ENCODE measurements at places on chromosomes 5 and 9.

GRCh38 chr9:80061940-80062339 is 490.2 kb downstream of the TLE4 start:
- no peak for DNase-seq

DNA sequence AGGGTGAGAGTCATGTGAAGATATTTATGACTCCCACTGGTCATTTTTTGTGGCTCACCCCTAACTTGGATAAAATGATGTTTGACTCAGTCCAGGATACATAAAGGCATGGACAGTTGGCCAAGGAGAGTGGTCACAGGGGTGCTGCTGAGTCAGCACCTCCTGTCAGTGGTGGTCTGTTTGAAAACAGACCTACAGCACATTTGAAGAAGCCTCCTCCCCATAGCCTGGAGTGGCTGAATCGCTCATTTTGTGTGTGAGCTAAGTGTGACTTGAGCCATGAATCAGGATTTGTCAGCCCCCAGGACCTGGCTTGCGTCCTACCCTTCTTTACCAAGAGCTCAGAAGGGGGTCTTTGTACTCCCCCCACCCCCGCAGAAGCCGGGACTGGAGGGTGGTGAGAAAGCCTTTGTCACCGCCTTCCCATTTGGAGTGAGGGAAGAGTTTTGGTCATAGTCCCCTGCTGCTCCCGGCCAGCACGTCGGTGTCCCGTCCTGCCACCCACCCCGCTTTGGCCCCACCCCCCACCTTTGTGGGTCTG is 35.6 kb downstream of the TRIO start:
- no peak for DNase-seq

GRCh38 chr5:74356009-74356695 is 284.4 kb downstream of the ENC1 start:
- DNase-seq = no peak

DNA sequence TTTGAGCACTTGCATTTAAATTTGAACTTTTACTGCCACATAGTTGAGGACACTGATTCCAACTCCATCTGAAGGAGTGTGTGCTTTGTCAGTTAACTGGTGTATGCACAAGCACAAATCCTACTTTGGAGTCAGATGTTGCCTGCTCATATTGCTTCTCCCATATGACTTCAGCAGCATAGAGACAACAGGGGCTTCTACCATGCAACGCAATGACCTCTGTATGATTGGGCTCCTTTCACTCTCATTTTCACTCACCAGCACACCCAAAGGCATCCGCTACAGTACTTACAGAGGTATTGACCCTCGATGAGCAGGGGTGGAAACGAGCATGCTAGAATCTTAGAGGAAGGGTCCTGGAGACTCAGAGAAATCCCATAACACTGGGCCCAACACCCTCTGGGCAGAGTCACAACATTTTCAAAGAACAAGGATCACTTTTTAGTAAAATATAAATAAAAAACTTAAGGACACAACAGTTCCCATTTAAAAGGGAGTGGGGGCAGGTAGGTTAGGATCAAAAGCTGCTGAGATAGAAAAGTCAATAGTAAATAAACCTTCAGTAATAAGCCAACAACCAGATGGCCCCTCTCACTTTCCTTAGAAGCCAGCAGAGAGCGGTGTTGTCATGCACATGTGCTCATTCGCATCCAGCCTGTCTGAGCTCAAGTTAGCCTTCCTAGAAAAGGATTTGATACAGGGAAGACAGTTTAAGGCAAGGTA is 203.8 kb downstream of the SNCAIP start:
- DNase-seq = no peak

DNA sequence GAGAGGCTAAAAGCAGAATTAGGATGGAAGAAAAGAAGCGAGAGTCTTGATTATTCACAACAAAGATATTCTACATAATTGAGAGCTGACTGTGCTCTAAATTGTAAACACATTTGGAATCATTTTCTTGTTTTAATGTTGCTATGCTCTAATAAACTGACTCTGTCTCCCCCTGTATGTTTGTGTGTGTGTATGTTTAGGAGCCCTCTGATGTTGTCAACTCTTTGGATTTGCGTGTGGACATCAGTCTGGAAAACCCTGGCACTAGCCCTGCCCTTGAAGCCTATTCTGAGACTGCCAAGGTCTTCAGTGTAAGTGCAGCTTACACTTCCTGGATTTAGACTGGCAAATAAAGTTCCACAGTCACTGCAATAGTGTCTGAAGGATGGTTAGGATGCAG is 37.8 kb downstream of the MOCS2 start:
- no peak for DNase-seq

DNA sequence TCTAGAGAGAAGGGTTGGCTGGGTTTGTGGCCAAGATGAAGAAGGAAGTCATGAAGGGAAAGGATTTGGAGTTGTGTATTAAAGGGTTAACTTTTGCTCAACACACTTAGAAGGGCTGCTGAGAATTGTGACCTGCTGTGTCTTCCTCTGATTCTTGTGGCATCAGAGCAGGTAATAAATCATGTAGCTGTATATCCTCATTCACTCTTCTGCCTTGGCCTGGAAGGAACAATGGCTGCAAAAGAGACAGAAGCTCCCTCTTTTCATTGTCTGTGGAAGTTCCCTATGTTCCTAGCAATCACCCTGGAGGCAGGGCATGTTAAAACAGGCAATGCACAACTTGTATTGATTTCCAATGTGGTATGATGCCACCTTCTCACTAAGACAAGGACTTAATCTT is 159.1 kb downstream of the LRRC70 start:
- DNase-seq = no peak

DNA sequence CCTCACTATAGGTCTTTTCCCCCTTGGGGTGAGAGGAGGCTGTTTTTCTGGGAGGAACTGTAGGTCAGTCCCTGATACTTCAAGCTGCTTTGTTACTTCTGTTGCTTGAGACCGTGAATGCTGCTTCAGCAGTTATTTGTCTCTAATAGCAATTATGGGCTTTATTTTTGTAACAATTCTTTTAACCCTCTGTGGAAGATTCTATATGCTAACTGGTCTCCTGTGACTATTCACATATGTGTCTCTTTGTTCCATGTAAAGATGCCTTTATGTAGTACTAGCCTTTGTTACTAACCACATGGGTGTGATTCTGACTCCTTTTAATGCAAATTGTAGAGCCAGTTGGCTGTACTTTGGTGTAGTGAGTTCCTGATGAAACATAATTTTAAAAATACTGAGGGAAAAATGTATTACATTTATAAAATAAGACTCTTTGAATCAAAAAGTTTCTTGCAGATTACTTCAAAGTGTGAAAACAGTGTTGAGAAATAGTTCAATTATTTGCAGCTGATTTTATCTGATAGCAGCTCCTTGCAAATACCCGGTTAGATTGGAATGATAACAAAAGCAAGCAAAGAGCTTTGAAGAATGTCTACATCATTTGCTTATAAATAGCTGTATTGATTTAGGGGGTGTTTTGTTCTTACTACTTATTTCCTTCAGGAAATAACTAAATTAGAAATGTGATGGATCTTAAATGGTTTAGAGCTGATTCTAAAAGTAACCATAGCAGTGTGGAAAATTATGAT is 46.6 kb downstream of the ANGPTL2 start:
- DNase-seq = no peak

DNA sequence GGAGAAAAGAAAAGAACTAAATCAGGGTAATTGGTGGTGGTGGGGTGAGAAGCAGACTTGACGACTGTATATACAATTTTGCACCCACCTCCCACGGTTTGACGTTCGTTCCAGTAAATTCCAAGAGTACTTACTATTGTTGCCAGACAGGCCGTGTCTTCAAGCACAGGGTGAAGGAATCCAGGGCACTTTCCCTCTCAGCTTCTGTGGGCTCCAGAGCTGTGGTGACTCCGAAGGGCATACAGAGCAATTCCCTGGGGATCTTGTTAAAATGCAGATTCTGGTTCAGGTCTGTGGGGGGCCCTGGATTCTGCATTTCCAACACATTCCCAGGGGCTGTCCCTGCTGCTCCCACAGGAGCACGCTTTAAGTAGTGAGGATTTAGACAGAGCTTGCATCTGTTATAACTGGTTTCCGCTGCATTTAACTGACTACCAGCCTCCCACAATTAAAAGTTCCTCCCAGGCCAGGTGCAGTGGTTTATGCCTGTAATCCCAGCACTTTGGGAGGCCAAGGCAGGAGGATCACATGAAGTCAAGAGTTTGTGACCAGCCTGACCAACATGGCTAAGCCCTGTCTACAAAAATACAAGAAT is 49.3 kb upstream of the FANCC start:
- DNase-seq = no peak

DNA sequence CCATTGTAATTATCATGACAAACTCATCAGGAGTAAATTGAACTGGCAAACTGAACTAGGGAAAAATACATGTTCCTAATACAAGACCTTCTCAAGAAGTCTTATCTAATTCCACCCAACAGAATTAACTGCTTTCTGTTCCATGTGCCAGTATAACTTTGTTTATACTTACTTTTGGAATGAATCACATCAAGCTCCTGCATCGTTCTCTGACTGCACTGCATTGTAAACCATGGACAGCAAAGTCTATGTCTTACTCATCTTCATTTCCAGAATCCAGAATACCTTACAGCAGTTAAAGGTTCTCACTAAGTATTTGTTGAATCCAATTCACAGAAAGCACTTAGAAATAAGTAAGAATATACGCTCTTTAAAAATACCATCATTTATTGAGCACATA is 102.8 kb downstream of the PLK2 start:
- DNase-seq = no peak

DNA sequence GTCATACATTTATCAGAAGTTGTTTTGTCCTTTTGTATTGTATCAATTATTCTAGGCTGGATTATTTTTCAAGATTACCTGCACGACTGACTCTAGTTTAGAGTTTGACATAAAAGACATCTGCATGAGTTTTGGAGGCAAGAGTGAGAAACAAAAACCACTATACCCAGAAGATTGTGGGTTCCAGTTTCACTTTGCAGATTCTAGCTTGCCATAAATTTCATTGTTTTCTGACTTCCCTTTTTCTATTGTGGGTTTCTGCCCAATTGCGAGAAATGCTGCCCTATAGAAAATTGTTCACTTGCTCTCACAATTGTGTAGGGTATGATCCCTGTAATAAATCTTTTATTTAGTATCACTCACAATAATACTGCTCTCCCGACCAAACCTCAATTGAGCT is 1043.4 kb upstream of the CDH10 start:
- DNase-seq = no peak

- no peak for DNase-seq
Measured at GRCh38 chr9:113582698-113583200, 119.2 kb downstream of the RGS3 start.

DNA sequence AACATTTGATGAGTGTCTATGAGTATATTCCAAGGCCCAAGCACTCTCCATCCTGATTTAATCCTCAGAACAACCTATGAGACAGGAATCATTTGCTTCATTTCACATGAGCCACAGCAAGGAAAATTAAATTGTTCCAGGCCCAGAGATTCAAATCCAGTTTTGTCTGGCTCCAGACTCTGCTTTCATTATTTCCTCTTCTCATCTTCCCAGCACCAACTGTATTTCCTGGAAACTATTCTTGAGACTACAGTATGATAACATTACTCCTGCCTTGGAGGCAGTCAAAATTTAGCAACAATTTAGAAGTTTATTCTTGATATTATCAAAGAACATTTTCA is 194.5 kb downstream of the ZNF608 start:
- DNase-seq = no peak

GRCh38 chr5:6759401-6759800 is 46.2 kb downstream of the TENT4A start:
- no peak for DNase-seq

DNA sequence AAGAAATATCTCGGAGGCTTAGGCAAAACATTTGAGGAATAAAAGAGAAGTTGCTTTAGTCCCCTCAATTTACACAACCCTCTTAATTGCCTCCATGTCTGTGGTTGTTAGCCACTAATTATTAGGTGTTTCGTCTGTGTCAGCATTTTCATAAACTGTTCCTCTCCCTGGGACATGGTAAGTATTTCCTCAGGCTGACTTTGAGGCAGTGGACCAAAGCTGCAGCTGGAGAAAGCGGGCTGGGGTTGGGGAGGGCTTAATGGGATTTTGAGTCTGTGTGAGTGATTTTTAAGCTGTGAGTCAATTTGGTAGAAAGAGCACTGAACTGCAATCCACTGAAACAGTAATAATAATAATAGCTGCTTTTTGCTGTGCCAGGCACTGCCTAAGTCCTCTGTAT is 13.0 kb upstream of the TTC1 start:
- no peak for DNase-seq

DNA sequence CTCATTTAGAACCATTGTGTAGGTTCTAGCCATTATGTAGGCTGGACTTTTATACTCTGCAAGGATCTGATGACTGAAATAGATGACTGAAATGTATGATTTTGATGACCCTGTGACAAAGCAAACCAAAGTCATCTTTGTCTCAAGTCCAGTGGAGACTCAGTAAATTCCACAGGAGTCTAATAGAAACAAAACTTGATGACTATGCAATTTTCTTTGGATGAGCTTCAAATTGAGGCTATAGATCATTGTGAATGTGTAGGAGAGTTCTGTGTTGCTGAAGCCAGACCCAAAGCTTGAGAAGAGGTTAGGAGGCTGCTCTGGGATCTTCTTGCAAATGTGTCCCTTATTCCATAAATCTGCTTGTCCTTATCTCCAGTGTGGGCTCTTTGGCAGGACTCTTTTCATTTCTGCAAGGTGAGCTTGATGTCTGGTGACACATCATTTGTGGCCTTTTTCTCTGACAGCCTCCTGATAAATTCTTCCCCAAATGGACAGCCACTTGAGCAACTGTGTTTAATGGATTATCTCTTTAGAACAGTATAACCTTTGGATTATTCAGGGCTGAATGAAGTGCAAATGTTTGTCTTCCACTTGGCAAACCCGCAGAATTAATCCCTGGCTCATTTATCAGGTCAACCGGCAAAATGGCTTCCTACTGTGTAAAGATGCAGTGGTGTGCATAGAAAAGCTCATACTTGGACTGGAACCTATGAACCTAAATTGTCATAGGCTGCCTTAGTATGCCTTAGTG is 235.1 kb upstream of the ANKH start:
- DNase-seq = no peak

DNA sequence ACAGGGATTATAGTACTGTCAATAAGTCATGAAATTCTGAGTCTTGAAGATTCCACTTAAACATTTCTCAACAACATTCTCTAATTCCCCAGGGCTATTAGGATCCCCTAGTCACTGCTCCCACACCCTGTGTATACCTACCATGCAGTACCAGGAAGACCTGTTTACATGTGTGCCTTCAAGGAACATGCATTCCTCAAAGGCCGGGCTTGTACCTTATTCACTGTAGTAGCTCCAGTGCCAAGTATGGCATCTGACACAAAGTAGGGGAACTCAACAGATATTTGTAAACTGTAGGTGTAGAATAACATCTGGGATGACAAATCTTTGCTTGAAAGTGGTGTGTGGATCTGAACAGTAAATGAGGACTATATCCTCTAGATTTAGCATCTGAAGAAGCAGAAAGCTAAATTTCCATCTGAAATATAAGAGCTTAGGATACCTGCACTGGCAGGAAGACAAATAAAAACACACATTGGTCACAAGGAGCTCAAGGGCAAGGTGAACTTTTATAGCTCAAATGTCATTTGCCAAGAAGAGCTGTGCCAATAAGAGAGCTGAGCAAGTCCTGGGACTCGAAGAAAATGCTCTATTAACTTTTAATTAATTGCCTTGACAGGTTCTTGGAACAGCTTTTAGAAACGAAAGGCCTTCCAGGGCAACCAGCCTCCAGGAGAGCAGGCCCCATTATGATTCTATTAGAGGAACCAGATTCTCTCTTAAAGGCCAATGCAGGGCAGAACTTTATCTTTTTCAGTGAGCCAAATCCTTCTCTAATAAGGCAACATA is 52.3 kb upstream of the MYOT start:
- no peak for DNase-seq

- DNase-seq = no peak
Measured at GRCh38 chr9:88957526-88957925, 33.7 kb upstream of the S1PR3 start.

All from CD4-positive, alpha-beta T cell treated with Interleukin-4 for 4 hours (primary cell).